ENCODE measurements at places on chromosomes 5 and 9. TPM values are rescaled to one million over a fixed set of nuclear protein-coding genes. Genes with fewer than 3 reads are reported as not detected.

The INSL6 gene
- not detected for total RNA-seq

GRCh38 chr5:158143081-158143480 lies 284.1 kb upstream of the CLINT1 start:
- no peak for DNase-seq

The GRIA1 gene
- total RNA-seq = 1.4 TPM

DNA sequence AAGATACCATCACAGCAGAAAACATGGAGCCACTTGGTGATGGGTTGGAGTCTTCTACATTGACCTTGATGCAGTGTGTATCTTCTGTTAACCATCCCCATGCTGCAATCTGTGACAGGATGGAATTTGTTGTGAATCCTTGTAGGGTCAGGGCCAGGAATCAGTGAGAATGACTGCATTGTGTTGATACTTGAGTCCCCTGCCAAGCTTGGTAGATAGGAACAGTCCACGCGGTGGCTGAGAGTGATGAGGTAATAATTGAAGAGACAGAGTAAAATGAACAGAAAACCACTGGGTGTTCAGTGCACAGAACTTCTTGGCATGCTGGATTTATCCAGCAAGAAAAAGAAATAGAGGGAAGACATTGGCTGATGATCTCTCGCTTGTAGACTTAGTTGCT lies 217.5 kb downstream of the MAN2A1 start:
- DNase-seq = no peak

DNA sequence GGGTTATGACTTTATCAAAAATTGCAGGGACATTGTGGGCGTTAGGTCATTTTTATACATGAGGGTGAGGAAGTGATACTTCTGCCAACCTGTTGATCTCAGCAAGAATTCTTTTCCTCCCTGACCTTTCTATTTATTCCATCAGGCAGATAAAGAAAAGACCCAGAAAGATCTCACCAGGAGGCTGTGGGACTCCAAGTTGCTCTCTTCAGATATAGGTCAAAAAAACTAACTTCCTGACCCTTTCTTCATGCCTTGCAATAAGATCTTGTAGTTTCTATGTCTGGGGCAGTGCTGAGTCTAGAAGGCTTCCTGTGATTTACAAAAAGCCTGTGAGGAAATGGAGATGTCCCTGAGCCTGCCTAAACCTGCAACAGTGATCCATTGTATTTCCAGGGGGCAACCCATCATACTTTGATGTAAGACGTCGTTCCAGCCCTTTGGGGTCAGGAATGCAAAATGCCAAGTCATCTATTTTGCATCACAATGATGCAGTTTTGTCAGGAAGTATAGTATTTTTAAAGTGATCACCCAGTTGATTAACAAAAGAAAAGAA lies 22.0 kb upstream of the PIK3R1 start:
- no peak for DNase-seq

DNA sequence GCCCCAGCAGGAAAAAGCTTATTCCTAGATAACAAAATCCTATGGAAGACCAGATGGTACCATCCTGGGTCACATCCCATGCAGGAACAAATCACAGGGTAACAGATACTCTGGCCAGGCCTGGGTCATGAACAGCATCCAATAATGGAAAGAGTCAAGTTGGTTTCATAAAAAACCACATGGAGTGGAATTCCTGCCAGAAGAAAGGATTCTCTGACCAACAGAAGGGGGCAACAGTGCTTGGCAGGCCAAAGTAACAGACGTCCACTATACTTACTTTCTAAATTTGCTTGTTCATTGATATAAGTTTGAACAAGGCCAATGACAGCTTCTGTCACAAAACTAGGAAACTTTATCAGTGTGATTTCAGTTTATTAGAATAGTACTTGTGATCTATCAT lies 273.5 kb downstream of the ARRDC3 start:
- DNase-seq = no peak

The SLC6A18 gene
- total RNA-seq = not detected

- DNase-seq = no peak
Measured at GRCh38 chr5:112419164-112419985, at the start of gene EPB41L4A. Gene EPB41L4A, minus strand, starts transcription at chr5:112419277. Its CDS starts 238 bp downstream, at chr5:112419039.

The GABRA1 gene
- not detected for total RNA-seq

The DPM2 gene
- 10.8 TPM for total RNA-seq

DNA sequence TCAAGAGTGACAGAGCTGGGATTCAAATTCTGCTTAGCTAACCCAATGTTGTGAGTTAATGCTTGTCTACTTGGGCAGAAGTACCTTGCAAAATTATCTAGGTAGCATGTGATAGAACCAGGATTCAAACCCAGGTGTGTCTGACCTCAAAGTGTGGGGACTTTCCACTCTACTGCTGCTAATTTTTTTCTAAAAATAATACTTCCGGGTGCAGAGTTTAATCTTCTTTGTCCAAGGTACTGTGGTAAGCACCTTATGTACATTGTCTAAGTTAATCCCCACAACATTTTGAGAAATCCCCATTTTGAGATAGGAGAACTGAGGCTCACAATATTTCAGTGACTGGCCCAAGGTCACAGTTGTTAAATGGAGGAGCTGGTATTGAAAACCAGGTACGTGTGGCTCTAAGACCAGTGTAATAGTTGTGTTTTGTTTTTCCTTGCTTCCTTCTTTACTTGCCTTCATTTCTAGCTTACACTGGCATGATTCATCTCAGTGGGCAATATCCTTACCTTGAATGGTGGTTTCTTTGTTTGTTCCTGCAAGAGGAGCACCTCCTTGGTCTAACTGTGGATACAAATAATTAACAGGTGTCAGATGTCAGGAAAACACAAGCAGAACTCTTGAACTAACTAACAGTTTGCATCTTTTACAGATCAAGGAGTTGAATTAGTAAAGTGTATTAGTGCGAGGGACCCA lies 7.5 kb downstream of the ALDOB start:
- no peak for DNase-seq

DNA sequence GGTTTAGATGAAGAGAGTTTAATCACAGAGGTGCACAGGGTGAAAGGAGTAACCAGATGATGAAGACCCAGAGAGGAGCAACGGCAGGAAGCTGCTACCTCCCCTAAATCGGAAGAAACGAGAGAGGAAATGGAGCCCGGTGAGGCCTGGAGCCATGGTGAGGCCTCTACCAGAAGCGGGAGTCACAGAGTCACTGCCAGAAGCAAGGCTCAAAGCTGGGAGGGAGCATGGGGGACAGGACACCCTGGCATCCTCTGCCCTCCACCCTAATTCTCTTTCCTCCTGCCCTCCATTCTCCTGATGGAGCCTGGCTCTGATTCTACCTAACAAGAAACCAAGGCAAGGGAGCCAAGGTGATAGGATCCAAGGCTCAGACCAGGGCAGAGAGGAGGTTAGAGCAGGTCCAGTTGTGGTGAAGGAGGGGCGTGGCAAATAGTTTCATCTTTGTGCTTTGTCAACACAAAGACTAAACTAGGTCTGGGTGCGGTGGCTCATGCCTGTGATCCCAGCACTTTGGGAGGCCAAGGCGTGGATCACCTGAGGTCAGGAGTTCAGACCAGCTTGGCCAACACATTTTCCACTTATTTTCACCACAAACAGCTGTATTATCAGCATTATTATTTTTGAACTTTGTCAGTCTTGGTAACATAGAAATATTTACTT lies 134.4 kb upstream of the RAI14 start:
- DNase-seq = no peak

DNA sequence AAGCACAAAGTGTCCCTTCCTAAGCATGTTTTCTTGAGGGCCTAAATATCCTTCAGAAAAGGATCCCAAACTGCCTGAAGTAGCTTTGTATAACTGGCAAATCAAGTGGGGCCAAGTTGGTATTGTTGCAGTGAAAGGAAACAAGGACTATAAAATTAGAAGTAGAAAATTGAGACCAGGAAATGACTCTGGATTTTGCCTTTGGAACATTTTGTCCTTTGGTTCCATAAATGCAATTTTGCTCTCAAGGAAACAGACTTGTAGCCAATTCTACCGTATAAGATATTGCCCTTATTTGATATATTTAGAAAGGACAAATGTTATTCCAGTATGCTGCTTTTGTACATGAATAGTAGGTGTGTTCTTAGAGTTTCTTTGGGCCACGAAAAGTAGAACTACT lies 34.4 kb downstream of the RABGAP1 start:
- no peak for DNase-seq

The SPINK6 gene
- total RNA-seq = not detected

The MAP3K1 gene
- 18.8 TPM for total RNA-seq

GRCh38 chr5:130077007-130077406 lies 172.7 kb downstream of the CHSY3 start:
- DNase-seq = no peak

The PCDHGA12 gene
- total RNA-seq = 9.7 TPM

GRCh38 chr9:68678430-68678829 lies 26.6 kb upstream of the PIP5K1B start:
- DNase-seq = peak; percentile 2

- DNase-seq = peak; percentile 2
Measured at GRCh38 chr9:4417578-4418325, 72.5 kb upstream of the SLC1A1 start.

- DNase-seq = no peak
Measured at GRCh38 chr5:146877783-146878475, 628 bp downstream of the PPP2R2B start.

GRCh38 chr5:89441965-89442364 lies 559.0 kb upstream of the MEF2C start:
- DNase-seq = no peak

- no peak for DNase-seq
Measured at GRCh38 chr5:178359738-178360137, 127.1 kb upstream of the PHYKPL start.

DNA sequence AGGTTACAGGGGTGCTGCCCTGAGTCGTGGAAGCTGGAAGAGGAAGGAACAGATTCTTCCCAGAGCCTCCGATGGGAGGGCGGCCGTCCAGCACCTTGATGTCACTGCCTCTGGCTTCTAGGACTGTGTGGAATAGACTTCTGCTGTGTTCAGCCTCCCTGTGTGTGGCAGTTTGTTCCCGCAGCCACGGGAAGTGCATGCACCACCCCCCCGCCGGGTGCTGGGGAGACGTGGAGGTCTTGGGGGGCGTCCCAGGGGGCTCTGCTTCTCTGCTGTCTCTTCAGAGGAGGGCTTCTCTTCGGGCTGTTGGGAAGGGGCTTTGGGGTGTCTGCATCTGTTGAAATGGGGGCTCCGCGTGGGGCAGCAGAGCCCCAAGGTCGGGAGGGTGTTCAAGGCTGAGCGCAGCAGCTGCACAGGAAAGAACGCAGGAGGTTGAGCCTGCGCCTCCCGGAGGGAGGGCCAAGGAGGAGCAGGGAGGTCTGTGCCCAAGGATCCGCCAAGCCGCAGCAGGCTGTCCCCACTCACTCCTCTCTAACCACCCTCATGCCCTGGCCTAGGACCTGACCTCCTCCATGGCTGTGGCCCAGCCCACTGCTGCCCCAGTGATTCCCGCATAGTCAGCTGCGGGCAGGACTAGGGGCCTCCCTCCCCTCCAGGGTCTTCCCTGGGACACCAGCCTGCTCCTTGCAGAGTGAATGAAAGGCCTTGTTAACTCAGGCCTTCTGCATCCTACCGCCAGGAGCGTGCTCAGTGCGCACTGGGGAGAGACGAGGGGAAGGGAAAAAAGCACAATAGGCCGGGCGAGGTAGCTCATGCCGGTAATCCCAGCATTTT lies 45.0 kb downstream of the ROPN1L start:
- DNase-seq = no peak

DNA sequence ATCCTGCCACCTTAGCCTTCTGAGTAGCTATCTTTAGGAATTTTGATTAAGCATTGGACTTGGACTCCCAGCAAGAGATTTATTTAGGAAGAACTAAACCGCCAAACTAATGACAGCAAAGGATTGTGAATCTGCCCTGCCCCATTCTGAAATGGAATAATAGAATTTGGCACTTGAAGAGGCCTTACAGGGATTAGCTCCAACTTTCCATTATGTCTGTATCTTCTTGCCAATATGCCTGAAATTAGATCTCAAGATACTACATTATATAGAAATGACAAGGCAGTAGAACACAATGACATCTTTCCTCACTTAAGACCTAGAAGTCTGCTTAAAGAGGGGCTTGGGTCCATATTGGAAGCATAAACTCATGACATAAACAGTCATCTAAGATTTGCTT lies 77.0 kb upstream of the DPYSL3 start:
- no peak for DNase-seq

The PRPF4 gene
- total RNA-seq = 38.0 TPM

DNA sequence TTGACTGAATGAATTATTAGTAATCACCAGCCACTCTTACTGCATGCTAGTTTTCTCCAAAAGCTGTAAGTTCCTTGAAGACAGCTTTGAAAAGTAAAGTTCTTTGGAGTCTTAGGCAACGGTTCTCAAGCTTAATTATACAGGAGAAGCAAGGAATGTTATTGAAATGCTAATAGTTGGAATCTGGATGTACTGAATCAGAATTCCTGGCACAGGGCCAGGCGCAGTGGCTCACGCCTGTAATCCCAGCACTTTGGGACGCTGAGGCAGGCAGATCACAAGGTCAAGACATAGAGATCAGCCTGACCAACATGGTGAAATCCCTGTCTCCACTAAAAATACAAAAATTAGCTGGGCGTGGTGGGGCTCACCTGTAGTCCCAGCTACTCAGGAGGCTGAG lies 33.4 kb downstream of the GRIA1 start:
- peak; percentile 65 for DNase-seq

GRCh38 chr5:8234179-8234770 lies 365.3 kb downstream of the MTRR start:
- no peak for DNase-seq
